ENCODE measurements at places on chromosomes 3 and 15.
A peak's percentile ranks its signal among the peaks of the same experiment; 100 is the strongest.

GRCh38 chr15:101028321-101028720 lies 109.2 kb downstream of the LRRK1 start:
- DNase-seq: no peak

GRCh38 chr15:47196048-47196447 lies 521.3 kb upstream of the SEMA6D start:
- DNase-seq: peak; percentile 90

DNA sequence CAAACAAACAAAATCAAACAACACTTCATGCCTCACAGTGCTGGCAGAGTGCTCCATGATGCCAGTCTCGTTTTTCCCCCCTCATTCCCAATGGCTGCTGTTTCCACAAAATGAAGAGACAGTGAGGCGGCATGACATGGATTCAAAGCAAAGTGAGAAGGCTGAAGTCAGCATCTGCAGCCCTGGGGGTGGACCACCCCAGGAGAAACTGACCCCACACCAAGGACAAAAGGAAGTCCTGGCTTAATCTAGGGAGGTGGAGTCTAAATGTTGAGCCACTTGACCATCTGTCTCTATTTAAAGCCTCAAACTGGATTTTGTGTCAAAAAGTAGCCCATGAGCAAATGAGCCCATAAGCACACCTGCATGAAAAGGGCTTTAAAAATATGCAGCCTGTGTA lies 151.2 kb upstream of the RORA start:
- DNase-seq: no peak

DNA sequence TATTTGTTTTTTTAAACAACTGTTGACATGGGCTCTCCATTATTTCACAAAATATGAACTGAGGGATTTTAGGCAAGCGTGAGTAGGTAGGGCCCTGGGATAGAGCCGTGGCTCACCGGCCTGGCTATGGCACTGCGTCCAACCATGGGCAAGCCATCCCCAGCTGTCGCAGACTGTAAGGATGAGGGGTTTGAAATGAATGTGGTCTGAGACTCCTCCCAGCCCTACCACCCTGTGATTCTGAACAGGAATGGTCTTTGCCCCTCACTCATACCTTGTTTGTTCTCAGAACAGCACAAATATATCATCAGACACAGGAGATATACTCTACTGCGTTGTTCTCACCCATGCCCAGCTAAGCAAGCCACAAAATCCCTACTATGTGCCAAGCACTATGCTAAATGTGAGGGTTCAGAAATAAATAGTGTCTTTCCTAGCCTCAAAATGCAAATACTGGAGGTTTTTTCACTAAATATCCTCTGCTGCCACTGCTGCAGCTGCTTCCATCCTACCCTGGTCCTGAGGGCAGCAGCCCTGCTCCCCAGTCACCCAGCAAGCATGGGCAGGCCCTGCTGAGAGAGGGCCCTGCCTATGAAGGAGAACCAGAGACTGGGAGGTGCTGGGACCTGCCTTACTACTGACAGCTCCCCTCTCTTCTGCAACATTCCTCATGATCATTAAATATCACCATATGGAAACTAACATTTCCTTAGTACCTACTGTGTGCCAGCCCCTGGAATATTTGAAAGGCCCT lies 102.8 kb downstream of the XXYLT1 start:
- DNase-seq: peak; percentile 82

DNA sequence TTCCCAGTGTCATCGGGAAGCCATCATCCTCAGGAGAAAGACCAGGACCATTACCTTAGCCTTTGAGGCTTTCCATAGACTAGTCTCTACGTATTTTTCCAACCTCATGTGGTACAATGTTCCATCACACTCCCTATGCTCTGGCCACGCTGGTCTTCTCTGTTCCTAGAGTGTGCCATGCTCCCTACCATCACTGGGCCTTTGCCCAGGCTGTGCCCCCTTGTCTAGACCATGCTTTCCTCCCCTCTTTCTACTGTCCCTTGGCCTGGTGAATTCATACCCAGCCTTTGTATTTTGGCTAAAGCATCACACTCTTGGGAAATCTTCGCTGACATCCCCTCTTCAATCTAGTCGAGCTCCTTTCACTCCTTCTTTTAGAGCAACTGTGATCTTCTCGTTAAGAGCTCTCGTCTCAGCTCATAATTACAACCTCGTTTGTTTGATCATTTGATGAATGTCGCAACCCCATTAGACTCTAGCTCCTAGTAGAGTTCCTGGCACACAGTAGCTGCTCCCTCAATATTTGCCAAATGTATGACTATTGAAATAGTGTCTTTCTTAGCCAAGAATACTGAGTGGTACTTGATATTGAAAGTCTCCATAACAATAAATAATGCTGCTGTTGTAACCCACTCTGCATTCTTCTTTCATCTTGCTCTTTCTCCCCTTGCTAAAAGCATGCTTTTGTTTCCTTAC lies 100.2 kb upstream of the FAM3D start:
- no peak for DNase-seq

- no peak for DNase-seq
Measured at GRCh38 chr3:197305854-197306253, 7.4 kb upstream of the DLG1 start.

GRCh38 chr3:193868590-193868989 lies 267.4 kb upstream of the HES1 start:
- no peak for DNase-seq

DNA sequence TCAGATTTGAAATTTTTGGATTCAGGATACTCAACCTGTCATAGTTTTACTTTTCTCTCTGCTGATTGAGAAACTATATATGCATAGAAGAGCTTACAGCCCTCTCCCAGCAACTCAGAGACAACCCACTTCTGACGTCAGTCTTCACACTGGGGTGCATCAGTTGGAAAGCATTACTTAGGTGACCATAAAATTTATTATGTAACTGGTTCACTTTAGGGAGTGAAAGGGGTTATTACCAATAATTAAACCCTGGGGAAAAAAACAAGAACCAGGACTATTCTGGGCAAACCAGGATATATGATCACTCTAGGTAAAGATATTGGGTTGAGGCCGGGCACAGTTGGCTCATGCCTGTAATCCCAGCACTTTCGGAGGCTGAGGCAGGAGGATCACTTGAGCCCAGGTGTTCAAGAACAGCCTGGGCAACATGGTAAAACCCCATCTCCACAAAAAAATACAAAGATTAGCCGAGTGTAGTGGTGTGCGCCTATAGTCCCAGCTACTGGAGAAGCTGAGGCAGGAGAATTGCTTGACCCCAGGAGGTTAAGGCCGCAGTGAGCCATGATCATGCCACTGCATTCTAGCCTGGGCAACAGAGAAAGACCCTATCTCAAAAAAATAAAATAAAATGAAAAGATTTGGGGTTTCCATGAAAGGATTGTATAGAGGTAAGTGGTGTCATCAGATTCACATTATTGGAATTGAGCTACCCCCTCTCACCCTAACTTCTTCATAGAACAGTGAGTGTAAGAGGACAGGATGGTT lies 27.1 kb downstream of the HES1 start:
- no peak for DNase-seq

DNA sequence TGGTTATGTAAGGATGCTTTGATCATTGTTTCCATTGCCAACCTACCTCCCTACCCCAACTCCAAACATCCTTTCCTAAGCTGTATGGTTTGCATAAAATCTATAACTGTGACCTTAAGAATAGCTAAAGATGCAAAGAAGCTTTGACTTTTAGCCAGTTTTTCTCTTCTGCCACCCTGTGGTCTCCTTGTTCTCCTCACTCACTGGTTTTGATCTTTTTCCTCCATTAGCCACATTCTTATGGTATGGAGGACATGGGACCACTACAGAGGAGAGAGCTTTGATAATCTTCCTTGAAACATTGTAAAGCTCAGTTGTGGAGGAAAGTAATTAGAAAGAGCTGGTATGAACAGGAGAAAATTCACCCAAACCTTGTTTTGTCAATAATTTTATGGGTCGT lies 115.9 kb downstream of the NEK11 start:
- DNase-seq: no peak

GRCh38 chr3:122215592-122216298 lies 32.3 kb downstream of the CASR start:
- no peak for DNase-seq

DNA sequence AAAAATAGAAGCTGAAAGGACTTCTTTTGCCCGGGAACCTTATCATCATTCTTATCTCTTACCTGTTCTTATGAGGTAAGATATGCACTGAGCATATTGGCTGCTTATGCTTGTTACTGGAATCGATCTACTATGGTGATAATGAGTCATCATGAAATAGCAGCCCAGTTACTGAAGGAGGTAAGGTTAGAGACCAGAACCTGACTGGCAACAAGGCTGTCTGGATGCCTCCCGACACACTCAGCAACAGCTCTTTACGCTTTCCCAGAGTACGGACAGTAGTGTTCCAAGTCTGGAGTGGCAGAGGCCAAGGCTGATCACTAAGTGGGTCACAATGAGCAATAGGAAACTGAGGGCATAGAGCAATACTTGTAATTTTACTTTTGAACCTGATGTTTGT lies 314.1 kb downstream of the NLGN1 start:
- DNase-seq: peak; percentile 30

DNA sequence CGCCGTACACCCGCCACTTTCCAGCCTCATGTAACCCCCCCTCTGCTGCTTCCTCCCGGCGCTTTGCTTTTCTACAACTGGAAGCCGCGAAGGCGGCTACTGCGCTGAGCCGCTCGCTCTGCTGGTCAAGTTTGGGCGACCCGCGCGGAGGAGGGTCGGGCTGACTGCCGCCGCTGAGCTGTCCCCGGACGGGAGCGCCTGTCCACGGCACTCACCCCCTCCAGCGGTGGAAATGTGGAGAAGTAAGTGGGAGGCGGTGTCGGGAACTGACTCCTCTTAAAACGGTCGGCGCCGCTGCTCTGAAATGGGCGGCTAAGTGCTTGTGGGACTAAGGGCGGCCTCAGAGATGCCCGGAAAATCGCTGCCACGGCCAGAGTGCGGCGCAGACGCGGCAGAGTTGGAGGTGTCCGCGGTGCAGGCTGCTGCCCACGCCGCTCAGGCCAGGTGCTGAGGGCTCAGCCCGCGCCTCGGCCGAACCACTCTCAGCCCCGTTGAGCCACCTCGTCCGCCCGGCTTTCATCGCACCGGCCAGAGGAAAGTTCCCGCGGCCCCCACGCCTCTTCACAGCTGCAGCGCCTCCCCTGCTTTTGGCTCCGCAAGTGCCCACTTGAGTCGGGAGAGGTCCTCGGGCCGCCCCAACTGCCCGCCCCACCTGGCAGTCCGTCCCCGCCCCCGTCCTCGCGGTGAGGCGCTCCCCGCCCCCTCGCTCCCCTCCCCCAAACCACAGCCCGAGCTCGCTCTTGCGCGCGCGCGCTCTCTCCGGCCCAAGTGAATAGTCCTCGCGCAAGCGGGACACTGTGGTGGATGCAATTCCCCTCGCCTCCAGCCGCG lies at the start of gene EPHA6:
Gene EPHA6 (plus strand): TSS at position 775 of the 831 bp plus-strand sequence.
- DNase-seq: peak; percentile 57

- peak; percentile 49 for DNase-seq
Measured at GRCh38 chr15:57728436-57728835, 21.9 kb downstream of the POLR2M start.

DNA sequence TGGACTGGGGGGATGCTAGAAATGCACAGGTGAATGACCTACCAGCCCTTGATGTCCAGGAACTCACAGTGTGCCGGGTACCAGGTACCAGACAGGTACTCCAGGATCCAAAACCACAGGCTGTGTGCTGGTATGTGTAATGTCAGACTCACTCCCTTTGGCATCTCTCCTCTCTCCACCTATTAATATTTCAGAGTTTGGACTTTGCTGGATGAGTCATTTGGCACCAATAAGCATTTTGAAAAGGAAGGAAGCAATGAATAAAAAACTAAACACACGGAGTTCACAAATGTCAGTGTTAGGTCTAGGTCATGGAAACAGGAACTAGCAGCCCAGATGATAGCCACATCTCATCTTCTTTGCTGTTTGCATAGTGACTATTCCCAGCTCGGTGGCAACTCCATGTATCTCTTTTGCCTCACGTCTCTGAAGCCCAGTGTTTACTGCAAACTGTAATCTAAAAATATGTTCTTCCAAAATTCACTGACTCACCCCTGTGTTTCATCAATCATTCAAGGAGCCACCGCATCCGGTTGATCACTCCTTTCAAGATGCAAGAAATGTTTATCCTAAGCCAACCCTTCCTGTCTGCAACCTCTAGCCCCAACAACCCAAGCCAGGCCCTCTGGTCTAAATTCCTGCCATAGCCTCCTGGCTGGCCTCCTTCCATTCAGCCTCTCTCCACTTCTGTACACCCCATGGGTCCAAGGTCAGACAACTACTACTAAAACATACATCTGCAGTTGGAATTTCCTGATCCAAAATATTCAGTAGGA lies 8.4 kb downstream of the ITGB5 start:
- DNase-seq: peak; percentile 93

GRCh38 chr15:94335616-94336015 lies 104.3 kb downstream of the MCTP2 start:
- no peak for DNase-seq

DNA sequence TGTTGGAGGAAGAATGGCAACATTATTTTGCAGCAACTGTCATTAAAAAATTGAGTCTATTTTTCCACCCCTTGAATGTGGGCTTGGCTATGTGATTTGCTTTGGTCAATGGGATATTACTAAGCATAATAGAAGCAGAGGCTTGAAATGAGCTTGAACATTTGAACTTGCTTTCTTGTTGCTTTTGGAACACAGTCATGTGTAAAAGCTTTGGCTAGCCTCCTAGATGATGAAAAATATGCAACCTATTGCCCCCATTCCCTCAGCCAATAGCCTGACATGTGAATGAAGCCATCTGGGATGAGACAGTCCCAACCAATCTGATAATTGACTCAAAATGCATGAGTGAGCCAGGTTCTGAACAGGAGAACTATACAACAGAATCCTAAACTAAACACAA lies 78.4 kb downstream of the PLSCR2 start:
- no peak for DNase-seq

DNA sequence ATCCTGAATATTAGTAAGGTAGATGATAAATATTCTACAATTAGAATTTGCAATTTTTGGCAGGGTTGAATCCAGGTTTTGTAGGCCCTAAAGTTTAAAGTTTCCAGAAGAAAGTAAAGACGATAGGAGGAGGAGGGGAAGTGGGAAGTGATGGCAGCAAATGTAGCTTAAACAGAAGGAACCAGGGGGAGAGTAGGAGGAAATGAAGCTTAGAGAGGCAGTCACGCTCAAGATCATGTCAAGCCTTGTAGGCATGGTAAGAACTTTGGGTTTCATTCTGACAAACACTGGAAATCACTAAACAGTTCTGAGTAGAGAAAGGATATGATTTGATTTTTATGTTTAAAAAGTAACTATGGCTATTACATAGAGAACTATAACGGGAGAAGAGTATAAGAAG lies 63.9 kb downstream of the NR2E3 start:
- DNase-seq: no peak

- DNase-seq: no peak
Measured at GRCh38 chr3:107028626-107029025, 348.6 kb upstream of the CCDC54 start.

- DNase-seq: no peak
Measured at GRCh38 chr3:37624276-37624675, 237.4 kb upstream of the CTDSPL start.

- DNase-seq: peak; percentile 74
Measured at GRCh38 chr3:126959921-126960603, 22.9 kb upstream of the PLXNA1 start.

GRCh38 chr3:2535206-2535605 lies 436.5 kb downstream of the CNTN4 start:
- DNase-seq: no peak

GRCh38 chr3:93924491-93924890 lies 49.2 kb downstream of the PROS1 start:
- DNase-seq: no peak

GRCh38 chr3:161213644-161214043 lies 7.5 kb upstream of the NMD3 start:
- no peak for DNase-seq

GRCh38 chr3:153911116-153911515 lies 210.1 kb upstream of the ARHGEF26 start:
- no peak for DNase-seq

Measured in epithelial cell of esophagus (primary cell).